ENCODE measurements at places on chromosomes 3 and 15.

- no peak for DNase-seq
Measured at GRCh38 chr3:169169340-169169963, 494.1 kb downstream of the MECOM start.

DNA sequence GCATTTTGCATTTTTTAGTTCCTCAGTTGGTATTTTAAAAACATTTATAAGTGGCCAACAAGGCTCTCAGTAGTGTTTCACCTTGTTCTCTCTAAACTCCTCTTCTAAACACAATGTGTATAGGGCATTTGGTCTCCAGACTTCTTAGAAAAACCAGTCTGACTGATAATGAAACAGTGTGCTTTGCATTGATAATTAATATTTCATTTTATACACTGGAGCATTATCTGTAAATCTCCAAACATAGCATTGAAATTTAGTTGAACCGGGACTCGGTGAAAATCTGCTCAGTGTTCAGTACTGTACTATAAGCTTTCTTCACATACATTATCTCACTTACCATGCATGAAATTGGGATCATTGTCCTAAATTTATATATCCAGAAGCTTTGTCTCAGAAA, 53.6 kb downstream of the SETD5 start:
- DNase-seq, result no peak

DNA sequence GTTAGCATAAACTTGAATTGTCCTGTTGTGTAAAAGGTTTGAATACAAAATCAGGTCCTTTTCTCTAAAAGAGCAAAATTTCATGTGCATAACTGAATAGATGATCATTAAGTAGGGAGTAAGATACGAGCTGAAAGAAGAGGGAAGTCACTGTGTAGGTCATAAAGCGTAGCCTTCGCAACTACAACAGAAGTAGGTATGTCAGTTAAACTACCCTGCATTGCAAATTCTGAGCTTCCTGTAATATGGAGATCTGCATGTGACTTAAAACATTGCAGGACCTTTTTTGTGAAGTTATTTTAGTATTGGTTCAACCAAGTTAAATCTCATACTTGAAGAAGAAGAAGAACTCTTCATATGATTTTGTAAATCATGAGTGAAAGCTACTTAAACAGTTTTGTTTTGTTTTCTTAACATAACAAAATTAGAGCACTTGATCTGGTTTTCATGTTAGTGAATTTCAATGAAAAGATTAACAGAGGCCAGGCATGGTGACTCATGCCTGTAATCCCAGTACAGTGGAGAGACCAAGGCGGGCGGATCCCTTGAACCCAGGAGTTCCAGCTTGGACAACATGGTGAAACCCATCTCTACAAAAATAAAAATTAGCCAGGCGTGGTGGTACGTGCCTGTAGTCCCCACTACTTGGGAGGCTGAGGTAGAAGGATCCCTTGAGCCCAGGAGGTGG, 26.4 kb downstream of the ARMC8 start:
- DNase-seq, result no peak

GRCh38 chr3:156816091-156816793, 9.9 kb upstream of the LEKR1 start:
- DNase-seq, result peak; percentile 41

DNA sequence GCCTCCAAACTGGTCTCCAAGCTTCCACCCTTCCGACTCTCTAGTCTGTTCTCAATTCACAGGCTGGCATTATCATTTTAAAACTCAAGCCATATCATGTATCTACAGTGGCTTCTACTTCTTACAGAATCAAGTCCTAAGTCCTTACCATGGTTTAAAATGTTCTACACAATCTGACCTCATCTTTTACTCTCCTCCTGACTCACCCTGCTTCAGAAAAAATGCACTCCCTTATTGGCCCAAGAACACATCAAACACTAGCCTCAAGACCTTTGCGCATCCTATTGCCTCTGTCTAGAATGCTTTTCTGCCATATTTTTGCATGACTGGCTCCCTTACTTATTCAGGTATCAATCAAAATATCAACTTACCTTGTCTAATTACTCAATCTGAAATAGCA, 11.0 kb downstream of the MRPL3 start:
- no peak for DNase-seq

- DNase-seq, result no peak
Measured at GRCh38 chr15:57393061-57393460, 16.8 kb downstream of the CGNL1 start.

DNA sequence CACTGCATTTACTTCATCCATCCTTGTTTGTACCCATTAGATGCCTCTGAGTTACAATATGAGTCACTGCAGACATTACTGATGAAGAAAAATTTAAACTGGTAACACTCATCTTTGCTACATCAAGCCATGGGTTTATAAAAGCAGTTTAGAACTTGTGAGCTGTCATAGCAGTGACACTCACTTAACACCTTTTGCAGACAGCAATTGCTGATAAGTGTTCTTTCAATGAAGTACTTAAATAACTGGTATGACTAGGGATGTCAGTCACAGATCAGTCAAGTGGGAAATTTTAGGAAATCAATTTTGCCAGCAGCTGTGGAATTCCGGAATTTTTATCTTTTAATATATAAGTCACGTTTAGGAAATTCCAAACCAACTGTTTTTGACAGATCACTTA, 643.0 kb downstream of the TBL1XR1 start:
- no peak for DNase-seq

- no peak for DNase-seq
Measured at GRCh38 chr15:46386356-46386755, 751.5 kb downstream of the SQOR start.

- no peak for DNase-seq
Measured at GRCh38 chr15:86558252-86558651, 478.6 kb downstream of the AGBL1 start.

GRCh38 chr3:9613056-9613748, 36.1 kb upstream of the MTMR14 start:
- no peak for DNase-seq

DNA sequence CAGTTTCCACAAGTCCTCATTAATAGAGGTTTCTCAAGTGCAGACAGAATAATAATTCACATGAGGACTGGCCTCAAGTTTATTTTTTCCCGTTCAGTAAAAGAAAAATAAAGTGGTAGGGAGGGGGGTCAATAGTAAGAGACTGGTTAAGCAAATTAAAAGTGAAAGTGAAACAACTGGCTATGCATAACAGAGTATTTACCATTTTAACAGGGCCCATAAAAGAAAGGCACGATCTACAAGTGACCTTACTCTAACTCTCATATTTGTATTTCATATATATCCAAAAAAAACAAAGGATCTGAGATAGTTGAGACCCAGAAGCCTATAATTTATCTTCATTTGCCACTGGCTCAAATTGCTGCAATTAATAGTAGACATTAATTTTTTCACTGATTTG, 686.3 kb downstream of the NTRK3 start:
- DNase-seq, result no peak

- no peak for DNase-seq
Measured at GRCh38 chr15:52726195-52726594, 47.0 kb upstream of the ATOSA start.

GRCh38 chr3:171749124-171749523, 61.2 kb downstream of the PLD1 start:
- no peak for DNase-seq

DNA sequence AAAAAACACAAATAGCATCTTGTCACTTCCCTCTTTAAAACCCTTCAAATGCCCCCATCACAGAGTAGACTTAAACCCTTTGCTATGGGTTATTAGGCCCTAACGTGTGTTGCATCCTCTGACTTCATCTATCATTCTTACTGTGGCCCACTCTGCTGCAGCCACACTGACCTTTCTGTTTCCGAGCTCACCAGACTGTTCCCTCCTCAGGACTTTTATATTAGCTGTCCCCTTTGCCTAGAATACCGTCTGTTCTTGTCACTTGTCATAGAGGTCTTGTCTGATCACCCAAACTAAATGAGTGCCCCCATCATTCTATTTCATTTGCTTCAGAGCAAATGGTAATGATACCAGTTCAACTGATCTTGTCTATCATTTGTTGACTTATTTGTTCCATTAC, 877 bp upstream of the FEM1B start:
- DNase-seq, result no peak

DNA sequence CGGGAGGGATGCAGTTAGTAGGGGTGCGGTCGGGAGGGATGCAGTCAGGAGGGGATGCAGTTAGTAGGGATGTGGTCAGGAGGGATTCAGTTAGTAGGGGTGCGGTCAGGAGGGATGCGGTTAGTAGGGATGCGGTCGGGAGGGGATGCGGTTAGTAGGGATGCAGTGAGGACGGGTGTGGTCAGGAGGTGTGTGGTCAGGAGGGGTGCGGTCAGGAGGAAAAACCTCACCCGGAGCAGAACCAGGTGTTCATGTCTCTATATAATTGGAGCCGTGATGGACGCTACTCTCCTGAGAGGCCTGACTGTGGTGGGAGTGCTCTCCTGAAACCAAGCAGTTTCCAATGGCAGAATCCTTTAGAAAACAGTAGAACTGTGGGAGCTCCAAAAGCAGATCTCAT, 95.8 kb downstream of the BDH1 start:
- DNase-seq, result no peak

DNA sequence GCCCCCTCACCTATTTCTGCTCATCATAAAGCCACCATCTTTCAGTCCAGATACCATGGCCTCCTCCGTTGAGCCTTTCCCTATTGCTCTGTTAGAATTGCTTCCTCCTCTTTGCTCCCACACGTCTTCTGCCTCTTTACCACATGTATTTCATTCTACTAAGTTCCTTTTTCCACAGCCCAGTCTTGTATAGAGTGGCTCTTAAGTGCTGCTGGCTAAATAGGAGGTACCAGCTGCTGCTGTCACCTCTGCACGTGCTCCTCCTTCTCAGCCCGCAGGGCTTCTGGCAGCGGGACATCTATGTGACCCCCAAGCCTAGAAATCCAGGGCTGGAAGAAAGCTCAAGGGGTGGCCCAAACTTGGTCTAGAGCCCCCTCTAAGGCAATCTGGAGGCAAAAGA, 38.8 kb upstream of the PLXND1 start:
- no peak for DNase-seq

GRCh38 chr3:55698831-55699230, 211.7 kb upstream of the WNT5A start:
- DNase-seq, result no peak

- no peak for DNase-seq
Measured at GRCh38 chr3:127028781-127029657, 46.1 kb downstream of the PLXNA1 start.

DNA sequence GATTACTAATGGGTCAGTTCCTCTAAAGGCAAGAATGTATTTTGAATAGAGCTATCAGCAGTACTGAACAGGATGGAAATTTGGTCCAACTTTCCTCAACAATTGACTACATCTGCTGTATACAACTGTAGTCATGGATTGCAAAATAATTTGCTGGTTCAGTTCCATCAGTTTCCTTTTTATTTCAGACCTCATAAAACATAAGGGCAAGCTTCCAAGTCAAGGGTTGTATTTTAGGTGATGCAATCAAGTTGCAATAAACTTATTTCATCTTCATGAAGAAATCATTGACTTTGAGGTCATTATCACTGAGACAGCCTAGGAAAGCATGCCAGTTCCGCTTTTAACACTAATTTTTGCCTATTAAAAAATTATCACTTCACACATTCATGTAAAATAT, 90.4 kb upstream of the TSEN2 start:
- DNase-seq, result no peak

- no peak for DNase-seq
Measured at GRCh38 chr3:179927191-179927590, 109.5 kb downstream of the PEX5L start.

GRCh38 chr3:171790574-171790897, 19.7 kb downstream of the PLD1 start:
- no peak for DNase-seq

- no peak for DNase-seq
Measured at GRCh38 chr15:60871152-60871551, 357.9 kb downstream of the RORA start.

- no peak for DNase-seq
Measured at GRCh38 chr15:81071120-81071519, 63.0 kb upstream of the CFAP161 start.

DNA sequence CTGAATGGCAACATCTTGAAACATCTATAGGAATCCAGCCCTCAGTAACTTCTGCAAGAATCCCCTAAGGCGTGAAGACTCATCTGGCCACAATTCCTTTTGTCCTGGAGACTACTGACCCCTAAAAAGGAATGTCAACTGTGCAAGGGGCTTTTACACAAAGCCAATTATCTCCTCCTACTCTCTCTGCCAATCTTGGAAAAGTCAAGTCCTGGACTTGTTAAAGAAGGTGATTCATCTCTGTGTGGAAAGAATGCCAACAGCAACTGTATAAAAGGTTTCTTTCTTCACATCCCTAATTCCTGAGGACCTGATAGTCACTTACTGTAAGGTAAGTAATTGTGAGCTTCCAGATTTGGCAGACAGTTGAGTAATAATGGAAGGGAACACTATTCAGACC, 22.3 kb downstream of the THRB start:
- DNase-seq, result no peak

DNA sequence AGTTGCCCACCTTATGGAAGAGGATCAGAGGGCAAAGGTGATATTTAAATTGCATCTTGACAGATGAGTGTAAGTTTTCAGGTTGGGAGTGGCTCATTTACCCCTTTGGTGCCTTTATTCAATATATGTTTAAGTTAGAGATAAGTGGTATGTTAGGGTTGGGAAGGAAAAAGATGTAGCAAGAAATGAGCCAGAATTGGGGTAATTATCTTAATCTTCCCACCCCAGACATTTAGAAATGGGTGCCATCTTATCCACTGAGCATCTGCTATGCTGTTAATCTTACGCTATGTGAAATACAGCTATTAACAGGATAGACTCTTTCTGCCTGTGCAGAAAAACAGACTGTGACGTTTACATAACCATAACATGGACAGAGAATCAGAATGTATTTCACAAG, 6.3 kb downstream of the CMTM7 start:
- DNase-seq, result no peak

DNA sequence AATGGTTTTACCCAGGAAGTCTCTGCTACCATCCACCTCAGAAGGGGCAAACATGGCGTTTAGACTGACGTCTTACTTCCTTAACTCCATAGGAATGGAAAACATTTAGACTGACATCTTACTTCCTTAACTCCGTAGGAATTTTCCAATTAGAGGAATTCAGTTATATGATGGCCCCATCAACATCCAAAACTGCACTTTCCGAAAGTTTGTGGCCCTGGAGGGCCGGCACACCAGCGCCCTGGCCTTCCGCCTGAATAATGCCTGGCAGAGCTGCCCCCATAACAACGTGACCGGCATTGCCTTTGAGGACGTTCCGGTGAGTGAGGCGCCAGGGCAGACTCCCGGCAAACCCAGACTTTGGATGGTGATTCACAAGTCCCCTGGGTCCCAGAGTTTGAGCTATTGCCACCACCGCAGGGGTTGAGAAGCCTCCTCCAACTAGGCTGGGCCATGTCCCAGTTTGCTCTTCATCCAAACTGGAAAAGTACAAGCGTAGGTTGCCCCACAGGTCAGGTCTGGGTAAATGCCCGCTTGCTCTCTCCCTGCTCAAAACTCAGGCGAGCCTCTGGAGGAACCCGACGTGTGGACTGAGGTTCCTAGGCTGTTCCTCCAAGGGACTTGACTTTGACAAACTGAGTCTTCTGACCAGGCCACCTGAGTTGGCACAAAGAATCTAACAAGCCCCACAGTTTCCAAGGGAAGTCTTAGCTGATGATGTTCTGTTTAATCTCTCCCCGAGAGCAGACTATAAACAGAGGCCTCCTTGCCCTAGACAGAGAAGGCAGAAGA, 57.7 kb downstream of the MESD start:
- DNase-seq, result no peak
